Tongue (tissue), 3 donors: ENCODE measurements at places on chromosomes 16 and 17.

DNA sequence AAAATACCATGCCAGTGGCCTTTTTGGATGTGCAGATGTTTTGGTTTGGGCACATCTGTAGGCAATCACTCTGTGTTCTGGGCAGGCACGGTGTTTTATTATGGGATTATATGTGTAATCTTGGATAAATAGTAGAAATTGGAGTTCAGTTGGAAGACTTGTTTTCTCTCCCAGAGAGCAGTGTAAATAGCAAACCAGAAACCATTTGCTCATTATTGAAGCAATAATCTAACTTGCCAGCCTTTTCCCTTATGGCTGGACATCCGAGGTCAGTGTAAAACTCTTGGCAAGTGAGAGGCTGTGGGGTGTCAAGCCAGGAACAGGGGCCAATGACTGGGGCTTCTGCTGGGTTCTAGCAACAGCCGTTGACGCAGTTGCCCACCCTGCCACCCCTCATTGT is 69.9 kb downstream of the IRX3 start:
- peak; percentile 54 for DNase-seq

DNA sequence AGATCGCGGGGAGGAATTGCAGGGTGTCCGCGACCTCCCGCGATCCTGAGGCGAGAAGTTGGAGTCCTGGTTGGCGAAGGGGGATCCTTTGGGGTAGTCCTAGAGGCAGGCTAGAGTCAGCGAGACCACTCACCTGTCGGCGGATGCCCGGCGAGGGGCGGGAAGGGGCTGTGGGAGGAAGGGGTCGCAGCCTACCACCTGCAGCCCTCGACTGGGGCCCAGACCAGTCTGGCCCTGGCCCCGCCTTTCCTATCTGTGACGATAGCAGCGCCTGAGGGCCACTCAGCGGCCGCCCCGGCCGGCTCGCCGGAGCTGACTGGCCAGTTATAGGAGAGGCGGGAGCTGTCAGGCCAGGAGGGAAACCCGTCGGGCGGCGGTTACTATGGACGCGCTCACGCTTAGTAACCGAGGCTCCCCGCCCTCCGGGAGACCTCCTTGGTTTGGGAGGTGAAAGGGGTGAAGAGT is at the start of gene TEKT3:
Gene TEKT3 (minus strand): TSS at position 213 of the 465 bp plus-strand sequence. CDS start 10,012 bp downstream, outside the sequence.
- peak; percentile 92 for DNase-seq

- no peak for DNase-seq
Measured at GRCh38 chr17:75731716-75732498, 10.6 kb downstream of the ITGB4 start.

GRCh38 chr17:61378658-61379456 is 20.8 kb upstream of the TBX2 start:
- DNase-seq = no peak

DNA sequence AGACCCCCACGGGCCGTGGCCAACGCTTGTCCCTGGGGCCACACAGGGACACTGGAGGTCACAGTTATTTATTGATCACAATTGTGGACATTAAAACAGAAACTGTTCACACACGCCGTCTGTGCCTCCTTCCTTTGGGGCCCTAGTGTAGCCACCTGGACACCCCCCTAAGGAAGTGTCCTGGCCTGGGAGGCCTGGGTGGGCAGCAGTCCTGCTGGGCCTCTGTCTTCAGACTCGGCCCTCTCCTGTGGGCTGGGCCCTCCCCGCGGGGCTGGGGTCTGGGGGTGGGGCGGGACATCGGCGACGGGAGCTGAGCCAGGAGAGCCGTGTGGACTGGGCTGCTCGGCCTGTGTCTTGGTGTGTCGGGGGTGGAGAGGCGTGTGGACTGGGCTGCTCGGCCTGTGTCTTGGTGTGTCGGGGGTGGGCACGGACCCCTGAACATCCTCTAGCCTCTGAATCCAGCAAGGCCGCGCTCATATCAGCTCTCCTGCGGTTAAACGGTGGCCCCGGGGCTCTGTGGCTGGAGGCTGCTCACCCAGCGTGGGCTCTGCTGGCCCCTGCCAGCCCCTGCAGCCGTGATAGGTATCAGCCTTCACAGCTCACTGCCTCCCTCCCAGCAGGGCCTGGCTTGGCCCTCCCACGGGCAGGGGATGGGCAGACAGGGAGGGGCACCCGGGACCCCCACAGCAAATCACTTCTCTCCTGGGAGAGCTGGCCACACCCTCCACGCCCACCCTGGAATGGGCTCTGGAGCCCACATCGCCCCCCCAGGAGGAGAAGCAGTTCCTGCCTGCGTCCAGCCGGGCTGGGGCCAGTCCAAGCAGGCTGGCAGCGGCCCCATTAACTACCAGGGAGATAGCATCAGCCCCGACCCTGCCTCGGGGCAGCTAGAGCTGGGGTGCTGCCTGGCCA is 1.1 kb upstream of the NHLRC4 start:
- DNase-seq = no peak

GRCh38 chr16:53378138-53378537 is 56.1 kb upstream of the RBL2 start:
- no peak for DNase-seq

DNA sequence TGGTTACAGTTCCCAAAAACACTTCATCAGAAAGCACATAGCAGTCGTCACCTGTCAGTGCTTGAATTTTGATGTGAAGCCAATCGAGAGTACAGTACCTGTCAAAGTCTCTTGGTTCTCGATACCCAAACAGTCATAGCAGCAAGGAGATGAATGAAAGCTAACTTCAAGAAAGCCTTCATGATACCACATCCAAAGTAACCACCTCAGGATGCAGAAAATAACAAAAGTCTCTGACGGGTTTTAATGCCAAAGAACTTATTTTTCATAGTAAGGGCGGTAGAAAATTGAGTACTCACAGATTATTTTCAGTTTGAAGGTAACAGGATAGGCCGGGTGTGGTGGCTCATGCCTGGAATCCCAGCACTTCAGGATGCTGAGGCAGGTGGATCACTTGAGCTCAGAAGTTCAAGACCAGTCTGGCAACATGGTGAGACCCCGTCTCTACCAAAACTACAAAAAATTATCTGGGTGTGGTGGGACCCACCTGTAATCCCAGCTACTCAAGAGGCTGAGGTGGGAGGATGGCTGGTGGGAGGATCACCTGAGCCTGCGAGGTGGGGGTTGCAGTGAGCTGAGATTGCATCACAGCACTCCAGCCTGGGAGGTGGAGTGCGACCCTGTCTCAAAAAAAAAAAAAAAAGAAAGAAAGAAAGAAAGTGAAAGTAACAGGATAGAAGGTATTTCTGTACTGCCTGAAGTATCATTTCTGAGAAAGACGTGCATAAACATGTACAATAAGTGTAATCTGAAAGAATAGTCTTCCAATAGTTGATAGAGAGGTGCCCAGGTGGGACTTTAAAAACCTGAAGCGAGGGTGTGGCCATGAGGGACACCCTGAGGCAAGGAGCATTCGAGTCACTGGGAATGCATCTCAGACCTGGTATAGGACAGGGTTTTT is 15.4 kb downstream of the MFSD11 start:
- DNase-seq = no peak

- no peak for DNase-seq
Measured at GRCh38 chr16:87856791-87857228, 12.5 kb downstream of the SLC7A5 start.

DNA sequence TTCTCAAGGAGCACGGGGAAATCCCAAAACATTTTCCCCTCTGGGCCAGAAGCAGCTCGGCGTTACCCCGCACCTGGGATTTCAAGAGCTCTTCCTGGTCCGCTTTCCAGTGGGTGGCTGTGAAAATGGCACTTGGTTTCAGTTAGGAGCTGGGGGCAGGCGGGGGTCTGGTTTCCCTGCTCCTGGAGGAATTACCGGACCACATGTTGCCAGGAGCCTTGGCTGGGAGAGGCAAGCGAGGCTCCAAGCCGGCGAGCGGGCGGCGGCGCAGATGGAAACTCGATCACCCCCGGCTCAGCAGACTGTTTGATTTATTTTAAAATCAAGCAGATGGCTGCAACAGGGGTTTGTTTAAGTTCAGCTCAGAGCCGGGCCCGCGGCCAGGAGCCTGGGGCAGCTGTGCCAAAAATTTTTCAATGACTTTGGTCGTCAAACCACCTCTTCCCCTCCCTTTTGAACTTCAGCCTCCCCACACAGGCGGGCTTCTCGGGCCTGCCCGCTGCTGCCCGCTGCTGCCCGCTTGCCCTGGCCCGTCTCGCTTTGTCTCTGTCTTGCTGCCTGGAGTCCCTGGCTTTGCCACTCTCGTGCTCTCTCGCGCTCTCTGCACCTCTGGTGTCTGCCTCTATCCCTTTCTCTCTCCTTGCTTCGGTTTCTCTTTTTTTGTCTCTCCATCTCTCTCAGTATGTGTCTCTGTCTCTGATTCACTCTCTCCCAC is 108.0 kb upstream of the CIBAR2 start:
- peak; percentile 98 for DNase-seq

GRCh38 chr17:67379251-67379630 is 2.2 kb downstream of the PITPNC1 start:
- peak; percentile 11 for DNase-seq

DNA sequence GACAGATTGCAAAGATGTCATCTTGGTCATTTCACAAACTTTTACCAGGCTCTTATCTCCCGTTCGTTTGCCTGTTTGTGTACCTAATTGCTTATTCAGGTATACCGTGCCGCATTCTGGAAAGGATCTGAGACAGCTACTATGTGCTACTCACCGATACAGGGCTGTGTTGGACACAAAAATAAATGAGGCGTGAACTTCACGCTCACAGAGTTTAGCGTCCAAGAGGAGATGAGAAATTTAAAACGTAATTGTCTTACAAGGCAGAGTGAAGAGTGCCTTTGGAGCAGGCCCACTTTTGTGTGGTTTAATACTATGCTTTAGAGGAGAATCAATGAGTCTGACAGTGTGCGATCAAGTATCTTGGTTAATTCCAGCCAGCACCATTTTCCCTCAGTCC is 26.7 kb downstream of the MAF start:
- DNase-seq = no peak

- no peak for DNase-seq
Measured at GRCh38 chr17:64278614-64279013, 15.6 kb upstream of the TEX2 start.

GRCh38 chr16:73028721-73029361 is 19.1 kb downstream of the ZFHX3 start:
- DNase-seq = no peak

GRCh38 chr17:49548506-49549310 is 27.0 kb upstream of the NXPH3 start:
- peak; percentile 20 for DNase-seq
